ENCODE measurements at places on chromosomes 3 and 15.

DNA sequence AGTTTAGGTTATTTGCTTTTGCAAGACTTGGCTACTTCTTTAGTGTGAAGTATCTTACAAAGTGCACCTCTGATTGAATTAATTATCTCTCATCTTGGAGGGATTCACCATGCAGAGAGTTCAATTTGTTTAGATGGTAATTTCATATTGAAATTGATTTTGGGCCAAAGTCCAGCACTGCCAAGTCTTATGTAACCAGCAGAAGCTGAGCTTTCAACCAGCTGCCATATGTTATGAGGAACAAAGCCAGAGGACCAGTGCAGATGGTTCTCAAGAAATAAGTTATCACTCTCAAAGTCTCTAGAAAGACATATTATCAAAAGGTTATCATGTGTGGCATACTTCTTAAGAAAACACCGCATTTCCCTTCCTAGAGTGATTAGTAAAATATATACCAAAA is 29.0 kb downstream of the ABHD6 start:
- DNase-seq = no peak

GRCh38 chr3:5187920-5188418 is 462 bp downstream of the EDEM1 start:
- DNase-seq = peak; percentile 71

DNA sequence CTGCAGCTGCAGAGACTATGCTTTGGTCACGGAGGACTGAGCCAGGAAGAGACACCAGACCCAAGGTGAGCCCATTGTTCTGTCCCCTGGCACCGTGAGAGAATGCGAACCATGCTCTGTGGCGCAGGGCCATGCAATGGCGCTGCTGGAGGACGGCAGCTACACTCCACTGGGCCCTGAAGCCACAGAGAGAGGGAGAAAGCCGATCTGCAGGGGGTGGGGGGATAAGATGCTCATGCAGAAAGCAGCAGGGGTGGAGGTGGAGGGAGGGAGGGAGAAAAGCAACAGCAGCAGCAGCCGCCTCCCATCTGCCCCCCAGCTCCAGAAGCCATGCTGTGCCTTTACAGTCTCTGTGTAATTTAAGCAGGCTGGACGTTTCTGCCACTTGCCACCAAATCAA is 5.3 kb downstream of the BDH1 start:
- no peak for DNase-seq

DNA sequence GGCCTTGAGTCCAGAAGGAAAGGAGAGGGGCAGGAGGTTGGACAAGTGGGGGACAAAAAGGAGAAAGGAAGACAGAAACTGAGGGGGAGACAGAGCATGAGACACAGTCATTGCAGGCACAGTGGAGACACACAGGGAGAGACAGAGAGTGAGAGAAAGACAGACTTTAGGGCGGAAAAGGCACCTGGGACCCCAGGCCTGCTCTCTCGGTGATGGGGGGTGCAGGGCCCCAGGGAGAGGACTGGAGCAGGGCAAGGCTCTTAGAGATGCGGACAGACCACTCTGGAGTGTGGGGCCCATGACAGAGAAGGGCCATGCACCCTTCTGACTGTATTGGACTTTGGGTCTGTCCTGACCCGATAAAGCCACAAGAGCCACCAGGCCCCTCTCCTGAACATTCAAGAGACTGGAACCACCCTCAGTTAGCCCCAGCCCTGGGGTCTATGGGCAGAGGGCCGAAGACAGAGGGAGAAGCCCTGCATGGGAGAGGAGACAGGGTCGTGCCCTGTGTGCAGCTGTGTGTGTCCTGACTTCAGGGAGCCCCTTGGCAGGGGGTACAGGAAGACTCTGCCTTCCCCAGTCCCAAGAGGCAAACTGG is 12.5 kb downstream of the PLCD1 start:
- DNase-seq = no peak

DNA sequence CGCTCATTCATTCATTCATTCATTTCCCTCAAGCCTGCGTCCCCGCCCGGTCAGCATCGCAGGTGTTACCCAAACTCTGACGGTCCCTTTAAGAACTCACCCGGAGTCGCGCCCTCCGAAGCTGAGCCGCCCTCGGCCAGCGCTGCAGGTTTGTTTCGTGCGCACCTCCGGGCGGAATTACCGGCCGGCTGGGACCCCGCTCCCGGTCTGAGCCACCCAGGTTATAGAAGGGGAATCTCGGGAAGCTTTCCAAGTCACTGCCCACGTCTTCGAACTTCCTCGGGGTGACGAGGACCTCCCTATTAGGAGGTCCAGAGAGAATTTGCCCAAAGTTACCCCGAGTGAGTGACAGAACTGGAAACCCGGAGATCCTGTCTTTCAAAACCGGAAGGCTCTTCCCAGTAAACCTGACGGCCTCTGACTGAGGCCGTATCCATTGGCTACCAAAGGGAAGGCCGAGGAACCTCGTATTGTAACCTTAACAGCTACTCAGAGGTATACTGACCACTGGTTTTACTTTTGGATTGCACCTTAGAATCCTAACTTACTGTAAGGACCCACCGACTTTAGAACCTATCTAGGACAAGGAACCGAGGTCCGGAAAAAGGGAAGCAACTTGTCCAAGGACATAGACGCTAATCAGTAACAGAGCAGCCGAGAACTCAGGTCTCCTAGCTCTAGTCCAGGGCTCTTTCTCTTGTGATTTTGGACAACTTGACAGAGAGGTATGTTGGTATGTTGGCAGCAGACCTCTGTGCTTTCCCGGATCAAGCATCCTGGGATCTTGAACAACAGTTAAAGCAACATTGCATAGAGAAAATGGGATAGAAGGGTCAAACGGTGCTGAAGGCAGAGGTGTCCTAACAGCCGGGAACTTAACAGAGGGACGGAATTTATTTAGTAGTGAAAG is 788 bp upstream of the DLG1 start:
- DNase-seq = no peak

DNA sequence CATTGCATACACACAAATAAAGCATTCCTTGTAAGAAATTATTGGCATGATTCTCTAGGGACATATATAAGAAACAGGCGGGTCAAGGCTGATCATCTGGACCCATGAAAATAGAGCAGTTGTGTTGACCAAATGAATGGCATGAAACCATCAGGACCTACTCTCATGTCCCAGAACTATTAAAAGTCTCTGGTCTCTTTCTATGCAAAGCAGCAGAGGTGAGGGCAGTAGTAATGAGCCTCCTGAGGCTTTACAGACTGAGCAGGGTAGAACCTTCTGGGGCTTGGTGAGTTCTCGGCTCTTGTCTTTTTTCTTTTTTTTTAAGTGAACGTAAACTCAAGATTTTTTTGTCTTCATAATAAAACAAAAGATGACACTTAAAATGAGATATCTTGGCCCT is 9.3 kb downstream of the GLDN start:
- DNase-seq = no peak

GRCh38 chr3:33364531-33365128 is 75.6 kb downstream of the UBP1 start:
- no peak for DNase-seq

DNA sequence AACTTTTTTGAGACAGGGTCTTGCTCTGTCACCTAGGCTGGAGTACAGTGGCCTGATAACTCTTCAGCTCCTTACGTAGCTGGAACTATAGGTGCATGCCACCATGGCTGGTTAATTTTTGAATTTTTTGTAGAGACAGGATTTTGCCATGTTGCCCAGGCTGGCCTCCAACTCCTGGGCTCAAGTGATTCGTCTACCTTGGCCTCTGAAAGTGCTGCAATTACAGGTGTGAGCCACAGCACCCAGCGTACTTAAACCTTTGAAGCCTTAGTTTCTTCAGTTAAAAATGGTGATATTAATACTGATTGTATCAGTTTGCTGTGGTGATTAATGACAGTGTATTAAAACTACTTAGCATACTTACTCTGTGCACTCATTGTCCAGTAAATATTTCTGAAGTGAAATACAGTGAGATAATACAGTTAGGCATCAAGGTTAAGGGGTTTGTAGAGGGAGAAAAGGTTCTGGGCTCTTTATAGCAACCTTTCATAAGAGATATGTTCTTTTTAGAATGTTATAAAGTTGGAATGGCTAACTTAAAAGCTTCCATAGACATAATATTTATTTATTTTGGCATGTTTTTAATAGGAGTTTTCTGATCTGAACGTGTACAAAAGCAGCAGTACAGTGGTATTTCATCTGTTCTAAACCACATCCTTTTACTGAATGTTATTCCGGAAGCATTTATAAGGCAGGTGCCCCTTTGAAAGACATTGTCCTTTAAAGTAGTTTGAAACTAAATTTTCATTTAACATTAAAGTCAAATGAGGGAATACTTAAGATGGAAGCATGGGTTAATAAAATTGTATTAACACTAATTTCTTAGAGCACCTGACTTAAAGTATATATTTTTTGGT is 23.6 kb downstream of the NCK1 start:
- DNase-seq = no peak

GRCh38 chr3:115699706-115700105 is 76.4 kb downstream of the GAP43 start:
- no peak for DNase-seq

- DNase-seq = no peak
Observed at GRCh38 chr15:70473581-70474370, 289.6 kb downstream of the UACA start.

DNA sequence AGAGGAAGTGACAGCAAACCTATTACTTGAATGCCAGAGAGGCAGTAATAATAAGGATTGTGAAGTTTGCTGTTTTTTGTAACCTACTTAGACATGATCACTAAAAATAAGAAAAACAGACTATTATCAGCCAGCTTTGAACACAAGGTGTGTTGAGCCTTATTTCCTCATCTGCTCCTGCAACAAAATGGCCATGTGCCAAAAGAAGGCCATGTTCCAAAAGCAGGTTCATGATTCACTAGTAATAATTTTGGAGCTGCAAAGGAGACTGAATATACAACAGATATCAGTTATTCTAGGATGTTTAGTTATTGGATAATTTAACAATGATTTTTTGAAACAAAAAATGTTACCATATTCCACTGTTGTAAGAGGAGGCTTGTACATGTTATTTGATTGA is 578.7 kb downstream of the SQOR start:
- no peak for DNase-seq

GRCh38 chr15:98070137-98070536 is 109.6 kb downstream of the ARRDC4 start:
- no peak for DNase-seq

GRCh38 chr3:122991236-122991985 is 36.2 kb downstream of the SEMA5B start:
- DNase-seq = no peak

DNA sequence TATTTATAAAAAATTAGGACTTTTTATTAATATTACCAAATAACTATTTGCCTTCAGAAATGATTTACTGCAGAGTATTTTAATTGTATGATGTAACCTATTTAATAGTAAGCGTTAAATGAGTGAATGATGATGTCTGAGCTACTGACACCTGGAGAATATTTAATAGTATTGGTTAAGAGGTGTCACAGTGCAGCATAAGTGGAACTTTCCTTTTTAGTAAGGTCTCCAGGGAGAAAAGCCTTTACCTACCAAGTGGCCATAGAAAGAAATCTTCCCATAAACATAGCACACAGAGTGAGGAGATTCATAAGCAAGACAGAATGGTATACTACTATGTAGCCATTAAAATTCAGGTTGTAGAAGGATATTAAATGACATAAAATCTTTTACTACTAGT is 441.7 kb downstream of the TBL1XR1 start:
- no peak for DNase-seq

DNA sequence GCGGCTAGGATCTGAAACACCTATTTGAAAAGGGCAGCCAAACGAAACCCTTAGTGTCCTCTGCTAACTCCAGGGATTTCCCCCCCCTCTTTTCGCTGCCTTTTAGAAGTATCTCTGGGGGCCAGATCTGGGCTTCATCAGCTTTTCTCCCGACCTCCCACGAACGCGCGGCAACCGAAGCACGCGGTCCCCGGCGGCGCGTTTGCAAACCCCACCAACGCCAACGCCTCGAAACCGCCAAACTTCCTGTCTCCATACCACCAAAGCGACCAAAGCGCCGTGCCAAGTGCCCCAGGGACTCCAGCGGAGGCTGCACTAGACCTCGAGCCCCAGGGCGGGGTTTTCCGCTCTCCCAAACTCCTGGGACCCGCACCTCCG is 155.8 kb upstream of the FRMD4B start:
- DNase-seq = no peak

GRCh38 chr3:88779482-88779881 is 327.9 kb upstream of the EPHA3 start:
- DNase-seq = no peak

DNA sequence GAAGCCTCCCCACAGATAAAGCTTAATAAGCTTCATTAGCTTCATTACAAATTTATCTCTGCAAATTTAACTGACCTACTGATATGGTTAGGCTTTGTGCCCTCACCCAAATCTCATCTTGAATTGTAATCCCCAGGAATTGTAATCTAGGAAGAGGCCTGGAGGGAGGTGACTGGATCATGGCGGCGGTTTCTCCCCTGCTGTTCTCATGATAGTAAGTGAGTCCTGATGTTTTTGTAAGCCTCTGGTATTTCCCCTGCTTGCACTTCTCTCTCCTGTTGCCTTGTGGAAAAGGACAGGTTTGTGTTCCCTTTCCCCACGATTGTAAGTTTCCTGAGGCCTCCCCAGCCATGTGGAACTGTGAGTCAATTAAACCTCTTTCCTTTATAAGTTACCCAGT is 226.1 kb upstream of the TTC14 start:
- no peak for DNase-seq

GRCh38 chr15:51286816-51287215 is 51.6 kb downstream of the CYP19A1 start:
- DNase-seq = no peak

DNA sequence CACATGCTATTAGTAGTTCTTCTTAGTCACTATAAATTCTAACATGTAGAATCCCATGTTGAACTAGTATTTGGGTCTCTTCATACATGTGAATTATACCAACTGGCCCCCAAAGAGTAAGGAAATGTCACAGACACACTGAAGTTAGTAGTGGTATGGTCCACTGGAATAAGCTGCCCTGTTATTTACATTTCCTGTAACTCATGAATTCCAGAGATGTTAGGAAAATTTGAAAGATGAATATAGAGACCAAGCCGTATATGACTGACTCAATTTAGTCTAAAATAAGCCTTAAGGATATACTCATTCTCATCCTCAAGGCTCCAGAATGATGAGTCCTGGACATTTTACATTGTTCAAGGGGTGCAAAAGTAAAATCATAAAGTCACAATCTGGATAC is 81.2 kb downstream of the FBXL22 start:
- DNase-seq = no peak

GRCh38 chr3:41711651-41712050 is 250.3 kb downstream of the ULK4 start:
- no peak for DNase-seq

DNA sequence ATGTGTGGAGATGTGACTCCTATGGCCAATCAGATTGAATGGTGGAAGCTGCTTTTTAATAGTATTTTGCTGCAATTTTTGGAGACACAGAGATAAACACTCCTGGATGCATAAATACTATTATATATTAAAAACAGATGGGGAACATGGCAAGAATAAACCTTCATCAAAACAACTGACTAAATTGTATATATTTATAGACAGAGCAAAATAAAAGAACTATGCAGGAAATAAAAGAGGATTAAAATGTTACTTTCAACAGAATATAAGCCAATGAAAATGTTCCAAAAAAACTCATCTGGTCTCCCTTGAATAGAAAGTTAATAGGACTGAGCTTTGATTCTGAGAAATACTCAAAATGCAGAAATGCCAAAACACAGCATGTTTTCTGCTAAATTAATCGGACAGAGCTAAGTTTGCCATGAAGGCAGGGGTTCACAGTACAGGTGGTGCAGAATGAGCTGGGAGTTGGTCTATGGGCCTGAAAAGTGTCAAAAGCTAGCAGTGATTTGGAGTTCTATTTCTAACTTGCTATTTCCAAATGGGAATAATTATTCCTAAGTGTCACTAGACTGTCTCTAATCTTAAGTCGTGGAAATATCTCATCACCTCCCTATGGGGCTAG is 227.2 kb downstream of the CNTN3 start:
- DNase-seq = no peak

- no peak for DNase-seq
Observed at GRCh38 chr3:105826778-105827634, 41.8 kb downstream of the CBLB start.

Data from CD8-positive, alpha-beta T cell (primary cell).